ENCODE measurements at places on chromosomes 3 and 15.

GRCh38 chr15:77532067-77532710 lies 100.5 kb downstream of the LINGO1 start:
- no peak for DNase-seq

DNA sequence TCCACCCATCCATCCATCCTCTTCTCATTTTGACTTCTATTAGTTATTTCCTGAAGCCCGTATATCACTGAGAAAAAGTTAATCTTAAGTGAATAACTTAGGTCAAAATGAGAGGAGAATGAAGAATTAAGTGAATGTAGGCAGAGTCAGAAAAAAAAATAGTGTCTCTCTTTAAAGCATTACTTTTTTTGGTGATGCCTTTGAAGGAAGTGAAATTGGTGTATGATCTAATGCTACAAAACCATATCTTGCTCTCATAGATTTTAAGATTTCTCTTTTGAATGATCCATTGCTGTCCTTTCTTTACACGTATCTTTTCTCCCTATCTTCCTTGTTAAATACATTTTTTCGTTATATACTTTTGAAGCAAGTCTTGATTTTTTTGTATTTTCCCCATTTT lies 23.4 kb downstream of the FNDC3B start:
- DNase-seq = no peak

- DNase-seq = no peak
Observed at GRCh38 chr15:42102646-42103235, 8.4 kb upstream of the PLA2G4D start.

DNA sequence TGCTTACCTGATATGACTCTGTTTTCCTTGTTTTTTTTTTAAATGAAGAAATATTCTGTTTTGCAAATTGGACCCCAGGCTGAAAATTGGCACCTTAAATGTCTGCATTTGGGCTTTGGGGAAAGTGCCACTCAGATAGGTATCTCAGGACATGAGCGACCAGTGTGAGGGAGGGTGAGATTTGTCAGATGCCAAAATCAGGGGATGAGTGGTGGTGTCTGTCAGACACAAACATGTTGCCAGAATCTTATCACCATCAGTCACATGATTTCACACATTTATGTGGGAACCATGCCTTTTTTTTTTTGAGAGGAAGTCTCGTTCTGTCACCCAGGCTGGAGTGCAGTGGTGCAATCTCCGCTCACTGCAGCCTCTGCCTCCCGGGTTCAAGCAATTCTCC lies 75.6 kb upstream of the OSBPL11 start:
- no peak for DNase-seq

DNA sequence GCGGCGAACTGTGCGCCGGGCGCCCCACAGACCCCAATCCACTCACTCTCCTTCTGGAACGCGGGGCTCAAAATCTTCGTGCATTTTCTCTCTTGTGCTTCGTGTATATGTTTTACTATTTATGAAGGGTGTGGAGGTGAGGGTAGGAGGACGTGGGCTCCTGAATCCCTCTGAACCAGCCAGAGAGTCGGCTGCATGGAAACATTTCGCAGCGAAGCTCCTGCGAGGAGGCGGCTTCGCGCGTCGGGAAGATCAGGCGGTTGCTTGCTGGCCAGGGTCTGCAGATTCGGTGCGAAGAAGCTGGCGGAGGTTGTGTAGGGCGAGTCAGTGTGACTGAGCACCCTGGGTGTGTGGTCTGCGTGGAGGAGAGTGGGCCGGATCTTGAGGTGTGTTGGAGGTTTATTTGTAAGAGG lies 1.1 kb downstream of the CNTN4 start:
- no peak for DNase-seq
